CD8-positive, alpha-beta T cell (primary cell): ENCODE measurements at places on chromosomes 3 and 15.
A peak's percentile ranks its signal among the peaks of the same experiment; 100 is the strongest.

DNA sequence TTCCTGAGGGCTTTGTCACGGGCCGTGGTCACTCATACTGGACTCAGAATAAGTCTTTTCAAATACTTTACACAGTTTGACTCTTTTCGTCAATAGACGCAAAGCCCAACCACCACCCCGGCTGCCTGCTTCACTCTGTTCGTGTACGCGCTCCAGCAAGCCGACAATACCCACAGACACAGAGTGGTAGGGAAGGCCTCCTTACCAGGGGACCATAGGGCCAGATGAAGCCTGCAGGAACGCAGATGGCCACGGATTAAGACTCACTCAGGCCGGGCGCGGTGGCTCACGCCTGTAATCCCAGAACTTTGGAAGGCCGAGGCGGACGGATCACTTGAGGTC lies 29.7 kb downstream of the EFCAB12 start:
- DNase-seq = peak; percentile 30

DNA sequence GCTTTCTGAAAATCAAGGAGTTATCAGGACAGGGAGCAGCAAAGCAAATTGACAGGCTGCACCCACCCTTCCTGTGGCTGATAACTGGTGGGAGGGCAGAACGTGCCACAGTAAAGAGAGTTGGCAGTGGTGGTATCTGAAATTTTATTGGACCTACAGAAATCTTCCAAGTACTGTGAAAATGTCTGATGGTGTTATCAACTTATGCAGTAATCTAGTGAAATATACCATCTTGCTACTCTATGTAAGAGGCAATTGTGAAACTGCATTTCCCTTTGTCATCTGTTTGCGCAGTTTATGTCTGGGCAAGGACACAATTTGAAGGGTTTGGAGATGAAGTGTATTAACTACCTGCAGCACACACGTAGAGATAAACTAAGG lies 1.5 kb downstream of the PLCL2 start:
- no peak for DNase-seq

GRCh38 chr3:71583566-71584393 lies at the start of gene FOXP1:
Gene FOXP1, minus strand, starts transcription at chr3:71583728. Its CDS starts 385,347 bp downstream, at chr3:71198381.
- peak; percentile 69 for DNase-seq

- DNase-seq = no peak
These were observed 405.0 kb downstream of the RAP2B start for GRCh38 chr3:153567011-153567410.

- no peak for DNase-seq
These were observed 20.5 kb downstream of the GALK2 start for GRCh38 chr15:49190586-49190985.

DNA sequence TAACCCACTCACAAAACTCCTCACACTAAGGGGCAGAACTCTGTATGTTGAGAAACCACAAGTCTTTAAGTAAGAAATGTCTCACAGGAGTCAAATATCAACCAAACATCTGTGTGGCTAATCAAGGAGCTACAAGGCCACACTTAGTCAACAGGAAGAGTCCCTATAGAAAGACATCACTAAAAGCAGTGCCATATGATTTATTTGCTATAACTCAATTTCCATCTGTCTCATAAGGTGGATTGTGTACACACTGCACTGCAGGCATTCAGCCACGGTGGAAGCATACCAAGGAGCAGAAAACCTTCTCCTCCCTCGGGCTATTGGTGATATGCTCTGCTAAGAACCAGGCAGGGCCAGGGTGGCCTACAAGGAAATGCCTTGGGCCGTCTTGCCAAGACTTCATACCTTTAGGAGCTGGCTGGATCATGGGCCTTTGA lies 197.6 kb upstream of the CFAP20DC start:
- no peak for DNase-seq

- DNase-seq = no peak
These were observed 530 bp upstream of the FBXL22 start for GRCh38 chr15:63596676-63597037.

GRCh38 chr3:47464588-47464987 lies 11.2 kb downstream of the SCAP start:
- DNase-seq = no peak

DNA sequence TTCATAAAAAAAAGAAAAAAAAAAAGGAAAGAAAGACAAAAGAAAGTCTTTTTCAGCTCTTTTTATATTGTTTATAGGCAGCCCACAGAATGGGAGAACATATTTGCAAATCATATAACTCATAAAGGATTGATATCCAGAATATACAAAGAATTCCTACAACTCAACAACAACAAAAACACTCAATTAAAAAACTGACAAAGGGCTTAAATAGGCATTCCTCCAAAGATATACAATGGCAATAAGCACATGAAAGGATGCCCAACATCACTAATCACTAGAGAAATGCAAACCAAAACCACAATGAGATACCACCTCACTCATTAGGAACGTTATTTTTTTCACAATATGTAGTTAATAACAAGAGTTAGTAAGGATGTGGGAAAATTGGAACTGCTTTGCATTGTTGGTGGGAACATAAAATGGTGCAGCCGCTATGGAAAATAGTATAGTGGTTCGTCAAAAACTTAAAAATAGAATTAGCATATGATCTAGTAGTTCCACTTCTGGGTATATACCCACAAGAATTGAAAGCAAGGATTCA lies 54.2 kb upstream of the CMTM8 start:
- DNase-seq = no peak

- no peak for DNase-seq
These were observed 139.6 kb downstream of the RBPMS2 start for GRCh38 chr15:64635499-64636495.

DNA sequence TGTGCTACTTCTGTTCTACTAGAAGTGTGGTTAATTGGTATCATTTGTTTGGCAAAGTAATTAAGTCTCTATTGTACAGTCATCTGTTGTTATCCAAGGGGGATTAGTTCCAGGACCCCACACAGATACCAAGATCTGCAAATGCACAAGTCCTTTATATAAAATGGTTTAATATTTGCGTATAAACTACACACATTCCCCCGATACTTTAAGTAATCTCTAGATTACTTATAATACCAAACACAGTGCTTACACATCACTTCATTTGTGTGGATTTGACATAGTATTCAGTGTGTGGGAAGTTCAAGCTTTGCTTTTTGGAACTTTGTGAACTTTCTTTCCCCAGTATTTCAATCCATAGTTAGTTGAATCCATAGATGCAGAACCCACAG lies 50.5 kb upstream of the ABI3BP start:
- no peak for DNase-seq

DNA sequence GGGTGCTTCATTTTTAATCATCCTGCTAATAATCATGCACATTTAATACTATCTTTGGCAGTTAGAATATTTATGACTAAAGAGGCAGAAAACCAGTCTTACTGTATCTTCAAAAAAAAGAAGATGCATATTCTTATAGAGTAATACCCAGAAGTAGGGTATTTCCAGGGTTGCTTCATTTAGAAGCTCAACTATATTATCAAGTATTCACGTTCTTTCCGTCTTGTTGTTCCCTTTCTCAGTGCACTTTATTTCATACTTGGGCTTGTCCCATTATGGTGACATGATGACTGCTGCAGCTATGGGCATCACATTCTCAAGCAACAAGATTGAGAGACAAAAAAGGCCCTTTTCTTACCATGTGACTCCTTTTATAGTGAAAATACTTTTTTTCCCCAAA lies 96.8 kb upstream of the ASB14 start:
- no peak for DNase-seq

GRCh38 chr3:155528579-155528978 lies 216.3 kb downstream of the PLCH1 start:
- no peak for DNase-seq

- no peak for DNase-seq
These were observed 18.6 kb upstream of the SLC24A5 start for GRCh38 chr15:48102167-48102566.

DNA sequence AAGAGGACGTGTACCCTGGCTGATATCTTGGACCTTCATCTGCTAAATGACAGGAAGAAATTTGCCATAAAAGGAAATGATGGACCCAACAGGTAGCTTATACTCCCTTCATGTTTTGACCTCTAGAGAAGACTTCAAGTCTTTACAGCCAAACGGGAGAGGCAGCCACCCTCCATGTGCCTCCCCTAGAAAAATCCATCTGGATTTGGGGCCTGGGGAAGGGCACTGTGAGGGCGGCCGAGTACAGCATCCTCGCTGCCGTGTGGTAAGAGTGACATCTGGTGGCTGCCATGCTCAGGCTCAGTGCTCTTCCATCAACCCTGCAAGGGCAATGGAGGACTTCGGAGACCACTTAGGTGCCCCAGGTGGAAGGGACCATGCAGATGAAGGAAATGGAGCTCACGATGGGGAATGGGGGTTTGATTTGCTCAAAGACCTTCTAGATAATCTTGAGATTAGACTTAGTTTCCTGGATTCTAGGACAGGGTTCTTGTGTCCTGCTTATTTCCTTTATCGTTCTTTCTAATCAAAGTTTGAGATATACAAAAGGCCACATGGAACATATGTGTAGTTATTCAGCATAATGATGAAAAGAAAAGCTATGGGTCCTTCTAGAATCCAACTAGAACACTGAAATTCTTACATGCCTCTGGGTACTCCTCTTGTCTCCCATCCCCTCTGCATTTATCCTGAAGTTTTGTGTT lies 44.4 kb downstream of the AQP9 start:
- peak; percentile 32 for DNase-seq

DNA sequence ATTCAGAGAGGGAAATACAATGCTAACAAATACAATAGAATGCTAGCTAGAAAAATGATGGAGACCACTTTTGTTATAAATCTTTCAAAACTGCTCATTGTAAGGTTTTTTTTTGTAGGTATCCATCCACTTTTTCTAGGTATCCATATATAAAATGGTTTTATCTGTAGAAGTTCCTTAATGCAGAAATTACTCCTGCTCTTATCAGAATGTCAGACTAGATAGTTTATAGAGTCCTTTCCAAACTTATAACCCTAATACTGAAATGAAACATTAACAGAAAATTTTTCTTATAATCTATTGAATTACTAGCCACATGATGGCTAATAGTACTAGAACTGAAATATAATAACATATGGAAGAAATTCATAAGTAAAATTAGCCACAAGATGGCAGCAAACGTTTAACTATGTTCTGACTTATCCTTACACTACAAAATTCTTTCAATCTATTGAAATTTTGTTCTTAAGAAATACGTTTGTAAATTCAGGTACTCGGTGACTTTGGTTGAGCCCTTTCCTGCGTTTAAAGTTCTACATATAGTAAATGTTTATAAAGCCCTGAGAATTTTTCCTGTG lies 58.5 kb downstream of the ECT2 start:
- DNase-seq = no peak

DNA sequence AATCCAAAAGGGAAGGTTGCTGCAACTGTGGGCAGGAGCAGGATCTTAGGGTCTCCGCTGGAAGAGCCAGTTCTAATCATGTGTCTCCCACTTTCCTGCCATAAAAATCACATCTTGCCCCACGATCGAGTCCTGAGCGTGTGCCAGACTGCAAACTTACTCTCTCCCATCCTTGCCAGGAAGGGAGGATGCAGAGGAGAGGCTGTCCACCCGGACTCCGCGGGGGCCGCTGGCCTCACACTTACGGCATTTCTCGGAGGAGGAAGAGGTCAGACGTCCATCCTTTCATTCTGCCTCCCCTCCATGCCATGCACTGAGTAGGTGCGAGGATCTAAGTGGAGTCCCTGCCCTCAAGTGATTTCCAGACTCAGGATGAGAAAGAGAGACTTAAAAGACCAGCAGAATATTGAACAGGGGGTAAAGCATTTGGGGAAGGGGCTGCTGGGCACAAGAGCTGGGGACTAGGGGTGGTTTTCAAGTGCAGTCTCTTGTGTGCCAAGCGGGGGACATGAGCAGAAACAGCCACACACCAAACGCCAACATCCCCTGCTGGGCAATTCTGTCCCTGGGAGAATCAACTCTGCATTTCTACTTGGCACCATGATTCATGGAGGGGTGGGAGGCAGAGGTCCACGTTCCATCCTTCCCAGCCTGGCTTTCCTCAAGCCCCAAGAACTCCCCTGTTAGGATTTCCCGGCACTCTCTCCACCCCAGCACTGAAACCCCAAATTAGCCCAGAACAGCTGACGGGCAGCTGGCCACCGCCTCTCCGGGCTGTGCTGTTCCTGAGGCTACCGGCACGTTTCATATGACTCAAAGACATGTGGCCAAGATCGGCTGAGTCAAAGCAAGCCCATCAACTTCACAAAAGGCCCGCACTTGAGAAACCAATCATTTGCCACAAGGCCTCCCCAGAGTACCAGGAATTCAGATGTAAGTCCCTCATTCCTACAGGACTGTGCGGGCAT lies 11.6 kb downstream of the OXTR start:
- no peak for DNase-seq

GRCh38 chr3:170511371-170511770 lies 74.5 kb downstream of the SLC7A14 start:
- no peak for DNase-seq

- DNase-seq = no peak
These were observed 418.8 kb upstream of the NR2F2 start for GRCh38 chr15:95911570-95912279.

DNA sequence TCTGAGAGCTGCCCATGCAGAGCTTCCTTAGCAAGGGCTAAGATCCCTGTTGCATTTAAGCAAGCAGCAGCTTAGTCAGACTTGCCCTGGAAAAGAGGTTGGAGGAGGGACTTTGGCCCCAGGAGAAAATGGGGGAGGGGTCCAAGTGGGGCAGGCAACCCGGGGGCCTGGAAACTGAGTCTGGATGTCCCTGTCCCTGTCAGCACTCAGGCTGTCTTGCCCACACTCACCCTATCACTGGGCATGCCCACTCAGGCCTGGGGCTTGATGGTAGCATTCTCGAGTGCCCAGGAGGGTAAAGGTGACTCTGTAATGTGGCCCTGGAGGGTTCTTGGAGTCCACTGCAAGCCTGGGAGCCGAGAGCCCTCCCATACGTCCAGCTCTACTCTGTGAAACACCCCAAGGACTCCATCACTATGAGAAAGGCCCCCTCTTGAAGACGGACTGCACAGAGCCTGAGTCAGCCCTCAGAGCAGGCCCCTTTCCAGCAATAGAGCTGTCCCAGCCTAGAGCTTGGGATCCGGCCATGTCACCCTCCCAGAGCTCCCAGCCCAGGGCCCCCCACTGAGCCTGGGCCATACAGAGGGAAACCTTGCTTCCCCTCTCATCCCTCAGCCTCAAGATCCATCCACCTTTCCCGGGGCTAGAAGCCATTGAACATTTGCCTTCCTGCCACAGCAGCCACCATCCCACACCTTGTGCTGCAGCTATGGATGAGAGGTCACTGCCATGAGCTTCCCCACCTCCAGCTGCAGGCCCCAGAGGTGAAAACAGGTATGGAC lies 13.4 kb downstream of the MYL3 start:
- DNase-seq = no peak

- no peak for DNase-seq
These were observed 21.3 kb upstream of the CAV3 start for GRCh38 chr3:8712045-8712907.

DNA sequence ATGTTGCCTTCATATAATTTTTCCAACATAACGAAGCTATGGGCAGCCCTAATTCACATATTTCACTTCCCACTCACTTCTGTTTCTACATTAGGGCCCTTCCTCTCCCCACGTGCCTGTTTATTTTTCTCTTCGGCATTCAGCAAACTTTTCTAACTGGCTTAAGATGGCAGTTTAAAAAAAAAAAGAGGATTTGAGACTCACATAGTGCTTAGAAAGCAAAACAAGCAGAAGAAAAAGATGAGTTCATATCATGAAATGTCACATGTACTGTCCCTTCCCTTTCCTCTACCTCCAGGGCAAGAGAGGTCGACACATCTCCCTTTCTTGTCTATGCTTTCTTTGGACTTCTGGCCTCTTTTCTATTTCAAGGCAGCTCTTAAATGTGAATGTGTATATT lies 30.6 kb downstream of the SLC49A4 start:
- DNase-seq = no peak

- DNase-seq = no peak
These were observed 165.8 kb upstream of the SEMA6D start for GRCh38 chr15:47551546-47551945.
